Activated CD4-positive, alpha-beta T cell treated with anti-CD3 and anti-CD28 coated beads for 24 hours (primary cell): ENCODE measurements at places on chromosomes 16 and 17.

DNA sequence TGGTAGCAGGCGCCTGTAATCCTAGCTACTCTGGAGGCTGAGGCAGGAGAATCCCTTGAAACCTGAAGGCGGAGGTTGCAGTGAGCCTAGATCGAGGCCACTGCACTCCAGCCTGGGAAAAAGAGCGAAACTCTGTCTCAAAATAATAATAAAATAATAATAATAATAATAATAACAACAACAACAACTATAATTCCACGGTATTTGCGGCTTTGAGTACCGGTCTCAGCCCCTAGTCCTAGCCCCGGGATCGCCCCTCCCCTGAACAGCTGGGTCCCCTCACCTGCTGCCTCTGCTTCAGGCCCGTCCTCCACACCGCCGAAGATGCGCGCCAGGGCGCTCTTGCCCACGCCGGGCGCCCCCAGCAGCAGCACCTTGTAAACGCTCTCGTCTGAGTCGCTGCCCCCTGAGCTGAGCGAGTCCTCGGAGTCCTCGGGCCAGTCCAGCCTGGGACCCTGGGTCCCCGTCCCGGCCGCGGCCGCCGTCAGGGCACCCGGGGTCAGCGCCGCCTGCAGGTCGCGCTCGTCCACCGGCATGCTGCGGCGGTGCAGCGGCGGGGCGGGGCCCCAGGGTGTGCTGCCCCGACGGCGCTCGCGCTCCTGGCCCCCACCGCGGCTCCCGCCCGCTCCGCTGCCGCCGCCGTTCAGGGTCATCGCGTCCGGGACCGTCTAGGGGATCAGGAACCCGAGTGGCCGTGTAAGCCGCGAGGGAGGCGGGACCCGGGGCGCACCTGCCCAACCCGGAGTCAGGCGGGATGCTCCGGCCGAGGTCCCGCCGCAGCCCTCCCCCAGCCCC is 611 bp downstream of the RRAD start:
- peak; percentile 19 for DNase-seq

- DNase-seq: no peak
These were observed 27.9 kb downstream of the GABARAPL2 start for GRCh38 chr16:75593825-75594820.

- DNase-seq: no peak
These were observed 1.1 kb downstream of the HS3ST6 start for GRCh38 chr16:1917056-1917664.

- DNase-seq: no peak
These were observed 7.0 kb downstream of the PLXDC1 start for GRCh38 chr17:39144416-39144840.

DNA sequence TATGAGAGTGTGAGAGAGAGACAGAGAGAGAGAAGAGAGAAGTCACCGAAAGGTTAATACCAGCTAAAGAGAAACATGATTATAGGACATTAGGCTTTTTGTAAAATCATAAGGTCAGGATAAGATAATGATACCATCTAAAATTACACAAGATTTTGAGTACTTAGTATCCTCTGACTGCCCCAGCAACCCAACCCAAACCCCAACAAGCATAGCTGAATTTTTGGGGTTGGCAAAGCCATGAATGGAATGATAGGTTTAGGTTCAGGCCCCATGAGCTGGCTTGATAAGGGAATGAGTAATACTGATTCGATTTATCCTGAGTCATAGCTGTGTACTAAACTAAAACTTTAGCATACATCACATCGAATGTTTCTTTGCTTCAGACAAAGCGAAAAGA is 259.5 kb downstream of the IRX3 start:
- DNase-seq: no peak

- no peak for DNase-seq
These were observed 7.0 kb upstream of the NT5C start for GRCh38 chr17:75138519-75138918.

DNA sequence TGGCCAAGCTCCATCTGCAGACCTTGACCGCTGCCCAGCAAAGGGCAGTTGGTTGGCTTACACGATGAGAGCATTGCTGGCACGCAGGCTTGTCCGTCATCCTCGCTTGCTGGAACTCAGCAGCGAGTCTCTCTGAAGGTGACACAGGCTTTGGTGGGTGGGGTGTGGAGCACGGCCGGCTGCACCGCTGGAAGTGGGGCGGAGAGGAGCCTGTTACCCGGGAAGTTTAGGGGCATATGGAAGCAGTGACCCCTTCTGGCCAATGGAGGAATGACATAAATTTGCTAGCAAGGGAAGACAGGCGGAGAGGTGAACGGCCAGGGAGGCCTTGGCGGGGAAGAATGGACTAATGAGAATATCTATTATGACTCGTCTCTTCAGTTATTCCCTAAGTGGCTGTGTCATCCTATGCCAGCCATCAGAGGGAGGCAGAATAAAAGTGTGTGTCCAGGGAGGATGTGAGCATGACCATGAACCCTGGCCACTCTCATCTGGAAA is 65.9 kb upstream of the SDK2 start:
- DNase-seq: peak; percentile 67

DNA sequence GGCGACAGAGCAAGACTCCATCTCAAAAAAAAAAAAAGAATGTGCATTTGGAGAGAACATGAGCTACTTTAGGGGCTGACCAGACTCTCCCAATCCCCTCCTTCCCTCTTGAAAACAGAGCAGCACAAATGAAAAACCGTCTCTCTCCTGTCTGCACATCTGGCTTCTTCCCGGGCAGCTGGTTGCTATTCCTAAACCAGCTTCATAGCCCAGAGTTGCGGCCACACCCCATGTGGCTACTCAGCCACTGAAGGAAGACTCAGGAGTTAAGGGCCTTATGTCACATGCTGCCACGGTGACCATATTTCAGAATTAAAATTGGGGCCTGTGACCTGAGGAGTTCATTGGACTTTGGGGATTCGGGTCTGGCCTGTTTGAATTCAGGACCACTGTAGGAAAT is 48.3 kb downstream of the KATNIP start:
- DNase-seq: no peak

GRCh38 chr17:38660097-38661025 is 14.4 kb downstream of the EPOP start:
- no peak for DNase-seq

- no peak for DNase-seq
These were observed 18.5 kb upstream of the APRT start for GRCh38 chr16:88830258-88830657.

GRCh38 chr17:17849845-17850373 is 13.1 kb upstream of the SREBF1 start:
- DNase-seq: peak; percentile 55

DNA sequence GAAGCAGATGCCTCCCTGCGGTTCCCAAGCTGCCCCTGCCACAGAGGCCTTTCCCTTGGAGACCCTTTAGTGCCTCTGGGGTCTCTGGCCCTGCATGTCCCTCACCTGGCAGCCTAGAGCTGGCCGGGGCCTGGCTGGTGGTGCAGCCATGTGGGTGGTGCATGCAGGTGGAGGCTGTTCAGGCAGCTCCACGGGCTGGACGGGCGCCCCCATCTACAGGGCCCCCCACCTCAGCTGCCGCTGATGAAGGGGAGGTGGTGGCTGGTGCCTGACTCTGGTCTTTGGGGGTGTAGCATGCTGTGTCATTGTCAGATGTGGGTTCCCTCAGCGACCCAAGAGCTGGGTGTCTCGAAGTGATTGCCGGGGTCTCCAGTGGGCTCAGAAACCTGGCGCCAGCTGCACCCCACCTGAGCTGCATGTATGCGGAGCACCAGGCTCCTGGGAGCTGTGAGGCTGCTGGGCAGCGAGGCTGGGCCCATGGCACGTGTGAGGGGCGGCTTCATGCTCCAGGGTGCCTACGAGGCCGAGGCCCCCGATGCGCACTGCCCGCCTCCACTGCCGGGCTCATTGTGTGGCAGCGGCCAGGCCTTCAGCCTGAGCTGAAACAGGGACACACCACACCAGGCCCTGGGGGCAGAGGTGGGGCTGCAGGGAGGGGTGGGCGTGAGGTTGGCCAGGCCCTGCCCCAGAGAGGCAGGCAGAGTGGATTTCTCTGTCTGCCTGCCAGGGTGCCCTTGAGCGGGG is 57.0 kb downstream of the BAIAP2 start:
- DNase-seq: no peak

- DNase-seq: no peak
These were observed 32.9 kb downstream of the SMYD4 start for GRCh38 chr17:1796800-1797199.

- DNase-seq: no peak
These were observed 77.1 kb upstream of the HS3ST3A1 start for GRCh38 chr17:13678841-13679240.

DNA sequence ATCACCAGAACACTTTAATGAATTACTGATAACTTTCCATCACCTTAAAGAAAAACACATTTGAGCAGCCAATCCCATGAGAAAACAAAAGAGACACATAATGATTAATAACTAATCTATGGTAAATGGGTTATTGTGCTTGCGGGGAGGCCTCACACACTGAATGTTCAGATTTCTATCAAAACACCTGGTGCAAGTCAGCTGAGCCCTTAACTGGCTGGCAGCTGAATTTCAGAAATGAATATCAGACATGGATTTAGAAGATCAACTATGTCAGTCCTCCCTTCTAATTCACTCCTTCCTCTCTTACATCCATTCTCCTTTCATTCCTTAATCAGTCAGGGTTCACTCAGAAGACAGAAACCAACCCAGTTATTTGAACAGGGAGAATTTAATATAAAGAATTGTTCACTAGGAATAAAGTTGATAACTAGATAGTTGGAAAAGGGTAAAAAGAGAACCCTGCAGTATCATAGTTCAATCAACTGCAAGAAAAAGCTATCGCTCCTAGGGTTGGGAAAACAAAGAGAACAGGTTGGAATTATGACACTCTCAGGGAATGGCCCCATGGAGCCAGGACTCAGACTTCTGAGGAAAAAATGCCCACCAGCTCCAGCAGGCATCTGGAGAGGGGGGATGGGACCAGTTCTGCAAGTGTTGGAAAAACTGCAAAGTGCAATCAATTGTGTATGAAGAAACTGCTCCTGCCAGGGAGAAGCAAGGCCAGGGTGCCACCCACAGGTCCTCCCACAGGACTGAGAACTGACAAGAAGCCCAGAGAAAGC is 577.1 kb upstream of the CDH5 start:
- no peak for DNase-seq

GRCh38 chr16:10979717-10980601 is 35.6 kb downstream of the CLEC16A start:
- no peak for DNase-seq

- DNase-seq: no peak
These were observed 16.1 kb downstream of the NPRL3 start for GRCh38 chr16:122361-122760.

DNA sequence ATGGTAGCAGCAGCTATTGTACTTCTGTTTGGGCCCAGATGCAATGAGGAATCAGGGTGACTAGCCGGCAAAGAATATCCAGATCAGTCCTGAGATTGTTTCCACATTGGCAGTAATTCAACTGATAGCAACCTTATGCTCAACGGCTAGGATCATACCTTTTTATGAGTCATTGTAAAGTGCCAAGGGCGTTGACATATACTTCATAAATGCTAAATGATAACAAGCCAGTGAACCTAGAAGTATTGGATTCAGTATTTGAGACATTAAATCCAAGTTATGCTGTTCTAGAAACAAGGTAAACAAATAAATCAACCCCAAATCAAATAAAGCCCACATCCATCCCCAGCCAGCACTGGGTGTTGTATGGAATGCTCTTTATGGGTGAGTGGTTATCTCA is 207.1 kb upstream of the ZFHX3 start:
- DNase-seq: no peak

DNA sequence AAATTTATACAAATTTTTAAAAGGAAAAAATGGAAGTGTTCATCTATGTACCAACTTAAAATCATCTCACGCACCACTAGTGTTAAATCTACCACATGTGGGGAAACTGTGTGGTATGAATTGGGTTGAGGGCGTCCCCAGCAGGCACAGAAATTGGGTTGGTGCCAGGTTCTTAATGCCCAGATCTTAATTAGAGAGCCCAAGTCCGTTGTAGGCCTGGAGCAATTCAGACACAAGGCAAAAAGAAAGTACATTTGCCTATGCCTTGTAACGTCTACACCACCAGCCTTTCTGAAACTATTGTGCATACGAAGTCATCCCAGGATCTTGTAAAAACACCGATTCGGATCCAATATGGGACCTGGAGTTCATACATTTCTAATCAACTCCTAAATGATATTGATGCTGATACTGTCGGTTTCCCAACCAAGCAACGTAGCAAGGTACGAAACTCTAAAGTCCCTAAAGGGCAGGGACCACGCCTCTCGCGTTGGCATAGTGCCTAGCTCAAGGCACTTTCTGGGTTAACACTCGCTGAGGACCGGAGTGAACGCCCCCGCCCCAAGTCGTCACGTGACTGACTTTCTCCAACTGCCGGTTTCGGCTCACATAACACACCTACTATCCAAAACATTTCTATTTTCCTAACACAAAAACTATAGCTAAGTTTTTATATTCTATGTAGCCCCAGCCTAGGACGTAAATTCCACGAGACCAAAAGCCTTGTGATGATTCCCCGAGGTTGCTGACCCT is 945 bp upstream of the UQCRC2 start:
- peak; percentile 65 for DNase-seq

DNA sequence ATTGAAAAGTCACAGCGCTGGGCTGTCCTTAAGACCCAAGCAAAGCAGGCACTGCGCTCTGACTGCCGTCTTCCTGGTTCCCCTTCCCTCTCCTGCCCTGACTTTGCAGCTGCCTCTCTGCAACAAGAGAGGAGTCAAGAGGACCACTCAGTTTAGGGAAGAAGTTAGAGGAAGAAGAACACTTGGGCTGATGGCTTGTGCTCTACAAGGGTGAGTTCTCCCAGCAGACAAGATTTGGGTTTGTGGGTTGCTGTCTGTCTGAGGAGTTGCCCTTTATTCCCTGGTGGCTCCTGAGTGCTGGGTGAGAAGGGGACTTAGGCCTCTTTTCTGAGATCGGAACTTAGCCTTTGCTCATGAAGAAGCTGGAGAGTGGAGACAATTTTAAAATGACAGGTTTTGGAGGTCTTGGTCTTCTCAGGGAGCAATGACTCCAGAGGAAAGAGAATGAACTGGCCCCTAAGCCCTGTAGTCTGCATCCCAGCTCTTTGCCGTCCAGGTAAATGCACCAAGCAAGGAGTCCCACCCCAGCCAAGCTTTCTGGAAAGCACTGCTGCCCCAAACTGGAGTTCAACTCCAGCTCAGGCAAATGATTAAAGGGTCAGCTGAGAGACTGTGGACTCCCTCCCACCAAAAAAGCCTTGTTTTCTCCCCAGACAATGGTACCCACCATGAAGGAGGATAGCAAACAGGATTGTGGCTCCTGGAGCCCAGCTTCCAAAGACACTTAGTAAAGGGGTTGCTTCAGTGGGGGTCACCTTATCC is 2.7 kb upstream of the HOXB9 start:
- no peak for DNase-seq
